Inflammatory macrophage treated with lipopolysaccharide for 4 hours (primary cell): ENCODE measurements at places on chromosomes 11 and 22.
A peak's percentile ranks its signal among the peaks of the same experiment; 100 is the strongest.

- peak; percentile 76 for DNase-seq
Observed at GRCh38 chr11:122523846-122524805, 131.4 kb upstream of the UBASH3B start.

DNA sequence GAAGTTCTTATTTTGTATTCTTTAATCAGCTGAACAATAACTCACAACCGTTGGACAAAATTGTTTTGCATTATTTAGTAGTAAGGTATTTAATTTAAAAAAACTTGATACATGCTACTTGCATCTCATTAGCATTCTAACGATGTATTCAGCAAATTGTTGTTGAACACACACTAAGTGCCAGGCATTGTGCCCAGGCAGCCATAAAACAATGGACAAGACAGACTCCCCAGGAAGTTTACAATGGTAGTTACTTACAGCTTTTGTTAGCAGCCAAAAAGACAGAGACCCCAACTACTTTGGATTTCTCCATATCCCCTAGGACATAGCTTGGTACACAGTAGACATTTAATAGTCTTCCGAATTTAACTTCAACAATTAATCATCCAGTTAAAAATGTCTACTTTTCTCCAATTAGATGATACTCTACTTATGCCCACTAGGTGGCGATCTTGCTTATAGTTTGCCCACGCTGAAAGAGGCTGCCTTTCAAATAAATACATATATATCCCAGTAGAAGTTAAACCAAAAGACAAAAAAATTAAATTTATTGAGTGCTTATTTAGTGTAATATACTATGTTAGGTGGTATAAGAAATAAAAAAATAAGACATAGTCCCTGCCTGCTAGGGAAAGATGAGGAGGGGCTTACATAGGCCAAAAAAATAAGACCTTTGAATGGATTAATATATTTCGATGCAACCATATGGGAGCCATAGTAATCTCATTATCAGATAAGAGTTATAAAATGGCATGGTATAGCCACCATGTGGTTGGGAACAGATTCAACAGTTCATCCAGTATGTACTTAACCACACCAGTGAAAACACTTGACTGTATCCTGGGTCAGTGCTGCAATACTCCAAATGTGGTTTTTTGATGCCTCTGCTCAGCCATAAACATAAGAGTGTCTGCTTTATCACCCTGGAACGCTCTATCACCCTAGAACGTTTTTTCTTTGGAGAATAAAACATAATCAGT lies 2.0 kb upstream of the FJX1 start:
- DNase-seq: peak; percentile 71

DNA sequence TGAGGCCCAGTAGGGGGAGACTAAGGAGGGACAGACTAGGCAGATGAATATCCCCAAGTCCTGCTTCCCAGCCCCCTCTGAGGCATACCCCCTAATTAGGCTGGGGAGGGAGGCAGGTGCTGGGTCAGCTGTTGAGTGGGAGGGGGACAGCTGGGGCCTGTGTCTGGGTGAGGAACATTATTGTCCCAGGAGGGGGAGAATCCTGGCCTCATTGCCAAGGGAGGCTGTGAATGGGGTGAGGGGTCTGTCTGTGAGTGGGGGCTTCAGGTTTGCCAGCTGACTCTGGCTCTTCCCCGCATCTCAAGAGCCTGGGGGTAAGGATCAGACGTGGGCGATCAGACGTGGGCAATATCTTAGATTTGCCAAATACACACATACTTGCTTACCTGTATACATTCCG lies 2.1 kb downstream of the INPPL1 start:
- no peak for DNase-seq

- DNase-seq: no peak
Observed at GRCh38 chr11:110972106-110972505, 259.9 kb upstream of the ARHGAP20 start.

GRCh38 chr11:126518071-126518971 lies 162.8 kb downstream of the ST3GAL4 start:
- no peak for DNase-seq

DNA sequence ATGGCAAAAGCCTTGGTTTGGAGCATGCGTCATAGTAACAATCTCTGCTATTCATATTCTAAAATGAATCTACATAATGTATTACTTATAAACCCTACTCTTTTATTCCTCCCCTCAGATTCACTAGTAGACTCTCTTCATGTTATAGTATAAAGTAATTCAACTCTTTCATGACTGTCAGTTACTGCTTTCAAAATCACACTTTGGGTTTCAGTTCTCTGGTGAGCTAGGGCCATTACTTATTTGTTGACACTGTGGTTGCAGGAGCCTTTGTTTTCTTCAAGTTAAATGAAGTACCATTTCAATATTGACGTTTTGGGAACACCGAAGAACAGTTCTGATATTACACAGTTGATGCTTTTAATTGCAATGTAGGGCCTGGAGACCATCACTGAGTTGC lies 378.4 kb downstream of the DDX10 start:
- DNase-seq: no peak

GRCh38 chr11:106311531-106312230 lies 234.2 kb downstream of the AASDHPPT start:
- DNase-seq: no peak

DNA sequence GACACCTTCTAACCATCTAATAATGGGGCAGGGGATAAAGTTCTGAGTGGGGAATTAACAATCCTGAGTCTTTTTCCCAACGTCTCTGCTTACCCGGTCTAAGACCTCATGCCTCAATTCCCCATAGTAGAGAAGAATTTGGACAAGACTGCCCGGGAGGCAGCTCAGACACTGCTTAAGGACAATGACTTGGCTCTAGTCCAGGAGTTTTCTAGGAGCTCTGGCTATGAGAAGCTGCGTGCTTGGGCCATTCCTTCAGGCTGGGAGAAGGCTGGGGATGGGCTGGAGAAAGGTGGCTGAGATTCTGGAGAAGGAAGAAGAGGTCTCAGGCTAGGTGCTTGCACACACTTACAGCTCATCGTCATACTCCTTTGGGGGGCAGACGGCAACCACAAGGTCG lies 19.8 kb upstream of the ABCC8 start:
- no peak for DNase-seq

DNA sequence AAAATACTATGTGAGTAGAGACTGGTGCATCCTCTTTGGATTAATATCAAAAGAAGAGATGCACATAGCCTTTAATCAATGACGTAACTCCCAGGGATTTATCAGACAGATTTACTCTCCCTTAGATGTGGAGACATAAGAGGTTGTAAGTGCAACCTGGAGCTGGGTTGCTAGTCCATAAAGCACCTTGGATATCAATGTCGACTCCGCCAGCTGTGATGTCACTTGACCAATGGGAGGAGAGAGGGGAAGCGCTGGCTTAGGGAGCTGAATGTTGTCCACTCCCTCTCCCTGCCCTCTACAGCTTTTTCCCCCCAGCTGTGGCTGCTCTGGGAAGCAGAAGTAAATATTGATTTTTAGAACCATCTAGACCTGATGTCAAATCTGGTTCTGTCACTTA lies 28.9 kb upstream of the TMEM86A start:
- no peak for DNase-seq

- no peak for DNase-seq
Observed at GRCh38 chr11:80831374-80831773, 1390.5 kb upstream of the TENM4 start.

- DNase-seq: no peak
Observed at GRCh38 chr11:100774132-100774531, 87.0 kb downstream of the ARHGAP42 start.

GRCh38 chr11:78694152-78694551 lies 119.5 kb upstream of the NARS2 start:
- DNase-seq: no peak

GRCh38 chr22:35785181-35785923 lies 67.7 kb downstream of the APOL5 start:
- peak; percentile 24 for DNase-seq

DNA sequence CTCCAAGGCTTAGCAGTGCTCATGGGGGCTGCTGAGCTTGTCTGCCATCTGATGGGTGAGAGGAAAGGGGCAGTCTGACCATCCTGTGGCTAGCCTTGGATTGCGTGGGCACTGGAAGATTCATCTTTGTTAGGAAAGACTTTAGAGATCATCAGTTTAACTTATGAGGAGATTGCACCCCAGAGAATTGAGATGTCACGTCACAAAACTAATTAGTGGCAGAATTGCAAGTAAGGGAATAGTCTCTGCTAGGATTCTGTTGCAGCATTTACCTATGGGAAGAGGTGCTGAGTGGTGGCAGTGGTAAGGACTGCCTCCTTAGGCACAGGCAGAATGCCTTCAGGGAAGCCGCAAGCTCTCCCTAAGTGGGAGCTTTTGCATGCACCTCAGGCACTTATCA lies 42.8 kb upstream of the HSPA8 start:
- DNase-seq: no peak

GRCh38 chr22:35021161-35021560 lies 44.8 kb upstream of the ISX start:
- no peak for DNase-seq

GRCh38 chr11:44826922-44827643 lies 100.3 kb downstream of the TSPAN18 start:
- DNase-seq: no peak

GRCh38 chr11:126328938-126329643 lies 25.2 kb downstream of the DCPS start:
- DNase-seq: no peak

DNA sequence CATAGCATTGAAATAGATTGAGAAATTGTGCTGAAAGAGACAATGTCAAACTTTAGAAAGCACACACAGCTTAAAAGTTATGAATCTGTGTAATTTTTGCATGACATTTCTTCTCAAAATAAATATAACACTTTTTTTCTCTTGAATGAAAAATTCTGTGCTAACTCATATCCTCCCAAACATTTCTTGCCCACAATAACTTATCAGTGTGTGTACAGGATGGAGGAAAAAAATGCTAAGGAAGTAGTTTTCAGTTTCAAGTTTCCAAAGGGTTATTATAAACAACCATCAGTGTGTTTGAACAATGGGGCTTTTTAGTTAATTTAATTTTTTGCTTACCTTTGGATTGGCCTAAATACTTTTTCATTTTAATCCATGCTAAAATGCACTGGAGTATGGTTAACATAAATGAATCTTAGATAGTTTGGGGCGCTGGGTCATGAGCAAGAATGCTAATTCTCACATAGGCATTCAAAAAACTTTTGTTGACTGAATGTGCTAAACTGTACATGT lies 82.9 kb upstream of the ARHGAP20 start:
- DNase-seq: no peak

DNA sequence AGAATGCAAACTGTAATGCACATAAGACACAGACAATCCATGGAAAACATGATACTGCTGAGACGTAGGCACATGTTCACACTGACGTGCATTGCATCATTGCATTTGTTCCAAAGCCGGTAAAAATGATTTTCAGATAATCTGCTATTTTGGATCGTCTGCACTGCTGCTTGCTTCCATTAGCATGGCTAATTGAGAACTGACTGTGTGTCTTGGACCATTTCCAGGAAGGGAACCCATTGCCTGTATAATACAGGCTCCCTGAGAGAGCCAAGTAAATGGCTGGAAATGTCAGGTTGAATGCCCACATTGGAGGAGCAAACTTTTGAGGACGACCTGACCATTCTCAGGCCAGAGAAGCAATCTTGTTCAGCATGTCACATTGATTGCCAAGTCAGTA lies 304.8 kb downstream of the ST3GAL4 start:
- DNase-seq: no peak

DNA sequence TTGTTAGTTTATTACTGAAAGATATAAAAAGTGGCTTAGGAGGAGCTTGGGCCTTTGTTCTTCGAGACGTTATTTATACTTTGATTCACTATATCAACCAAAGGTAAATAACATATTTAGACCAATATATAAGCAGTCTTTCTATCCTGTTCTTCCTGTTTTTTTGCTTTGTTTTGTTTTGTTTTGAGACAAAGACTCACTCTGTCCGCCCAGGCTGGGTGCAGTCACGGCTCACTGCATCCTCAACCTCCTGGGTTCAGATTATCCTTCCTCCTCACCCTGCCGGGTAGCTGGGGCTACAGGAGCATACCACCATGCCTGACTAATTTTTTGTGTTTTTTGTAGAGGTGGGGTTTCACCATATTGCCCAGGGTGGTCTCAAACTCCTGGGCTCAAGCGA lies 66.8 kb downstream of the ATM start:
- no peak for DNase-seq

- DNase-seq: no peak
Observed at GRCh38 chr11:976431-977160, 50.9 kb downstream of the AP2A2 start.

DNA sequence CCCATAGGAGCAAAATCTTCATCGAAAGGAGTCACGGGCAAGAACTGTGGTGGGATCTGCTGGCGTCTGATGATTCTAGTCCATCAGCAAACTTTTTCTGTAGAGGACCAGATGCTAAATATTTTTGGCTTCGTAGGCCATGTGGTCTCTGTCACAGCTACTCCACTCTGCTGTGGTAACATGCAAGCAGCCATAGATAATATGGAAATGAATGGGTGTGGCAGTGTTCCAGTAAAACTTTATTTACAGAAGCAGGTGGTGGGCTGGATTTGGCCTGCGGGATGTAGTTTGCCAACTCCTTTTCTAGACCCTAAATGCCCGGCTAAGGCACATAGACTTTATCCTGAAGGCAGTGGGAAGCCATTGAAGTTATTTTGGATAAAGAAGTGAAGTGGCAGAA lies 32.9 kb downstream of the BMAL1 start:
- no peak for DNase-seq

DNA sequence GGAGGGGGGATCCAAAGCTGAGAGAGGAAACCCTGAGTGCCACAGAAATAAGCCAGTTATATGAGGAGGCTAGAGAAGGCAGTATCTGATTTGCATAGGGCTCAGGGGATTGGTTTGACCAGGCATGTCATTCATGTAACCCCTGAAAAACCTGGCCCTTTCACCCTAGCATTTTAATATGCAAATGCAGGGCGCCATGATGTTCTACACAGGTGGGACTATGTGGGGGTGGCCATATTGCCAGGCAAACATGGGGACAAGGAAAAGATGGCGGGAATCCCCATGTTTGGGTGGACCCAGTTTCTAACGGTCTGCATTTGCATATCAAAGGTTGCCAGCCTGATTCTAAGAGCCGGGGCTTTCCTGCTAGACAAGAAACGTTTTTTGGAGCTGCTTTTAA lies 27.2 kb downstream of the CSF2RB start:
- peak; percentile 17 for DNase-seq
